ENCODE measurements at places on chromosomes 5 and 9.

DNA sequence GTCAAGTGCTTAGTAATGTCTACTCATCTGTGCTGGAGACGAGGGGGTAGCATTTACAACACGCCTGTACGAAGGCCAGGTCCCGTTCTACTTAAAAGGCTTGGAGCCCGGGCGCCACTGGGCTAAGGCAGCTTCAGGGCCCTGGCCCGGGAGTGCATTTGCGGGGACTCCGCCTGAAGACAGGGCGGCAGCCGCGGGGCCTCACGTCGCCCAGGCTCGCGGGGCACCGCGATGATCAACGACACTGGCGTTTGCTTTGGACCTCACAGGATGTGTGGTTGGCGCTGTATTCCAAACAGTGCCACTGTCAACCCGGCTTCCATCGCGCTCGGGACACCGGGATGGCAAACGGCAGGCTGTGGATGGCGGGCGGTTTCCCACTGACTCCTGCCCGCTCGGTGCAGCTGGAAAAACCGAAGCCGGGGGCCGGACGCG, 1.1 kb upstream of the TENT4A start:
- DNase-seq = no peak

GRCh38 chr9:113611461-113612215, 148.1 kb downstream of the RGS3 start:
- no peak for DNase-seq

GRCh38 chr5:43227655-43228054, 35.6 kb downstream of the NIM1K start:
- no peak for DNase-seq

DNA sequence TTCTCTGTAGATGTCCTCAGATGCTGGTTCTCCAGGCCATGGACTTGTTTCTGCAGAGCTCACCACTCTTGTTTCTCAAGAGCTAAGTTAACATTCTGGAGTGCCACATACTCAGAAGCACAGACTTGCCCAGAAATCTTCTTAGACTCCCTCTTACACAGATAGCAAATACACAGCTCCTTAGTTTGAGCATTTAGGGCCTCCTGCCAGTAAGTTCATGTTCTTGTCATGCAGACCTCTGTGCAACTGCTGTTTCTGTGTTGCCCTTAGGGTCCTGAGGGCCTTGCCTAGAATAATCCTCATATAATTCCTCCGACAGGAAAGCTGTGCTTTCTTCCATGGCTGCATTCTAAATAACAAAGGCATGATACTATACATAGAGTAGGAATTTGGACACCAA, 1.3 kb upstream of the PTPDC1 start:
- no peak for DNase-seq

GRCh38 chr9:78031444-78031892, at the start of gene GNAQ:
Gene GNAQ (minus strand): TSS chr9:78031811. CDS start chr9:78031235, 576 bp downstream.
- DNase-seq = no peak

GRCh38 chr5:27266184-27266583, 227.8 kb upstream of the CDH9 start:
- DNase-seq = no peak

GRCh38 chr9:92934321-92934720, 13.0 kb upstream of the FGD3 start:
- no peak for DNase-seq

- DNase-seq = no peak
Observed at GRCh38 chr5:142472306-142472951, 147.6 kb upstream of the SPRY4 start.

DNA sequence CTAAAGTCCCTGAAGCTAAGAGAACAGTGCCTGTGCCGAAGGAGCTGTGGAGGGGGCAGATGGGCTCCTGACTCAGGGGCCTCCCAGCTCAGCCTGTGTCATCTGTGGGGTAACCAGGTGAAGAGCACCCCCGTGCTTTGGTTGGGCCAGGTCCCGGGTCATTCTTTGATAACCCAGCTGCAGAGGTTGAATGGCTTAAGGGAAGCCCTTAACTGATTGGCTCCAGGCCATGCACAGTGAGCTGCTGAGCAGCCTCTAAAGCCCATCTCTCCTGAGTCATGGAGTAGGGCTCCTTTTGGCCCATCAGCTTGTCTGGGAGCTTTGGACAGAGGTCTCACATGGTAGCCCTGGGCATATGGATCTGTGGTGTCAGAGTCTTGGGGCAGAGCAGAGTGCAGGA, 28.7 kb downstream of the COL27A1 start:
- DNase-seq = no peak

- DNase-seq = no peak
Observed at GRCh38 chr9:120808931-120809330, 15.7 kb upstream of the FBXW2 start.

Data from stimulated activated CD8-positive, alpha-beta memory T cell treated with anti-CD3 and anti-CD28 coated beads, Interleukin-2, amount 100 ng/mL, for 1 hour (primary cell).